ENCODE measurements at places on chromosomes 11 and 22. TPM values are rescaled to one million over a fixed set of nuclear protein-coding genes. Genes with fewer than 3 reads are reported as not detected.

The SHANK2 gene
- not detected for total RNA-seq

The NXPE1 gene
- total RNA-seq = not detected

The FAM111B gene
- 18.0 TPM for total RNA-seq

The TENM4 gene
- not detected for total RNA-seq

The ALDH3B2 gene
- not detected for total RNA-seq

The OR52I1 gene
- total RNA-seq = not detected
